ENCODE measurements at places on chromosomes 16 and 17.

- no peak for DNase-seq
These were observed 1431.3 kb upstream of the CDH8 start for GRCh38 chr16:63467513-63467912.

DNA sequence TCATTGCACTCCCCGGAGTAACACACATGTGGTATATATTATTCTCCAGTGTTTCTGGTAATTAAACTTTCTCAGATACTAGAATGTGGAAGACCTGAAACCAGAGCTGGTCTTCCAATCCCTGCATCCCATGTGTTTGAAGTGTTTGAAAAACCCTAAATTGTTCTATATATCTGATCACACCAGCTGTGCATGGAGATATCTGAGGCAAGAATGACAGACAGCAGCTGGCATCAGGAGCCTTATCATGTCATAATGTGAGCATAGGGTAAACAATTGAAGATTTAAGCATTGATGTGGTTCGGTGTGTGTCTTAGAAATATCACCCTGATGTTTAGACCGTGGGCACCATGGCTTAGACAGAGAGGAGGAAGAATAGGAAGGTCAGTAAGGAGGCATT lies 251.0 kb downstream of the CDH11 start:
- no peak for DNase-seq

DNA sequence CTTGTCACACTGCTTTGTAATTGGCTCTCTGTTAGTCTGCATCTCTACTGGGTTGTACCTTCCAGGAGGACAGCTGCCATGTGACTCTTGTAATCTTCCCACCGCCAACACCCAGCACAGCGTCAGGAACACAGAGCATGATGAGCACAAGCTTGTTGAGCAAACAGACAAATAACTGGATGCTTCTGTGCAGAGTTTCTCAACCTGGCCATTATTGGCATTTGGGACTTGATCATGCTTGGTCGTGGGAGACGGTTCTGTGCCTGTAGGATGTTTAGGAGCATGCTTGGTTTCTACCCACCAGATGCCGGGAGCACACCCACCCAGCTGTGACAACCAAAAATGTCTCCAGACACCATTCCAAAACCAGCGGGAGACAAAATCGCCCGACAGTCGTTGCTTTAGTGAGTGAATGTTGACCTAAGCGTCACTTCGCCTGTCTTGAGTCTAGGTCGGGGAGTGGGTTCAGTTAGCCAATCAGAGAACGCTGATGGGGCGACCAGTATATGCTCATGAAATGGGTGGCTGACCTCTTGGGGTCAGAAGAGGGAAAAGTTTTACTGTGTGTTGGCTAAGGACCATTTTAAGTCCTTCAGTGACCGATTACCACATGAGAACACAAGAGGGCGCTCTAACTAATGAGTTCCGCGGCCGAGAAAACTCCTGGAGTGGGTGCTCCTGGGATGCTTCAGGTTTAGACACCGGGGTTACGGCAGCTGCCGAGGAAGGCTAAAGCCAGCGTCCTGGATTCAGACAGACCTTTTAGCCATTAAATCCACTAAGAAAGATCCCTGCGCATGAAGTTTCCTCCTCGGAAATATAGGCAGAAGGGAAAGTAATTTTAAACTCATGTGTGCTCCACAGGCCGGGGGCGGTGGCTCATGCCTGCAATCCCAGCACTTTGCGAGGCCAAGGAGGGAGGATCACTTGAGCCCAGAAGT lies 57.8 kb upstream of the TEX2 start:
- DNase-seq, result peak; percentile 60

- peak; percentile 78 for DNase-seq
These were observed at the start of gene CENPV for GRCh38 chr17:16353317-16354174. Gene CENPV, minus strand, starts transcription at chr17:16353469. Its CDS starts 33 bp downstream, at chr17:16353436.

DNA sequence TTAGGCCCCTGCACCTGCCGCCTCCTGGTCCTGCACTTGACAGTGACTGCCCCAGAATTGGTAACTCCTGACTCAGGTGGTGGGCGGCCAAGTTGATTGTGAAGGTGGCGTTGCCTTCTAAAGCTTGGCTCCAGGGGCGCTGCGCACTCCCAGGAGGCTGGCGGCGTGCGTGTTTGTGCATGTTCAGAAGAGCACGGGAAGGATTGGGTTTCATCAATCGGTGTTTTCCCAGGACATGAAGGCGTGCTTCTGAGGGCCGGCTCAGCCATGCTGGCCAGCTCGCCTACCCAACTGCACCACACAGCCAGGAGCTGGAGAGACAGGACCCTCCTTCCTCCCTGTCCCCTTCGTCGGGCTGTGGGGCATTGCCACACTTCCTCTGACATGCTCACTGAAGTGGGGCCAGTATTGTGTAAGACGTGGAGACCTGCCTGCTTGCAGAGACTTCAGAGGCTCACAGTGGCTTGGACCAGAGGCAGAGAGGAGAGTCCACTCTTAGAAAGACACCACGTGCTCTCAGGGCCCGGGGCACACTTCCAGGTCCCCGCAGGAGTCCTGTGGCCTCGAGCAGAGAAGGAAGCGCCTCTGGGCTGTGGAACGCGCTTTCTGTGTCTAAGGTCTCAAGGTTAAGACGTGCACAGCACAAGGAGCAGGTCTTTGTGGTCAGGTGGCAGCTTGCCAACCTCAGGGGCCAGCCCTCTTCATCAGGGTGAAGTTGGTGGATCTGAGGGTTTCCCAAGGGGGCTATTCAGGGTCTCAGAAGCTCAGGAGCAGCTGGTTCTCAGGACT lies 2.8 kb downstream of the RAB40C start:
- no peak for DNase-seq

DNA sequence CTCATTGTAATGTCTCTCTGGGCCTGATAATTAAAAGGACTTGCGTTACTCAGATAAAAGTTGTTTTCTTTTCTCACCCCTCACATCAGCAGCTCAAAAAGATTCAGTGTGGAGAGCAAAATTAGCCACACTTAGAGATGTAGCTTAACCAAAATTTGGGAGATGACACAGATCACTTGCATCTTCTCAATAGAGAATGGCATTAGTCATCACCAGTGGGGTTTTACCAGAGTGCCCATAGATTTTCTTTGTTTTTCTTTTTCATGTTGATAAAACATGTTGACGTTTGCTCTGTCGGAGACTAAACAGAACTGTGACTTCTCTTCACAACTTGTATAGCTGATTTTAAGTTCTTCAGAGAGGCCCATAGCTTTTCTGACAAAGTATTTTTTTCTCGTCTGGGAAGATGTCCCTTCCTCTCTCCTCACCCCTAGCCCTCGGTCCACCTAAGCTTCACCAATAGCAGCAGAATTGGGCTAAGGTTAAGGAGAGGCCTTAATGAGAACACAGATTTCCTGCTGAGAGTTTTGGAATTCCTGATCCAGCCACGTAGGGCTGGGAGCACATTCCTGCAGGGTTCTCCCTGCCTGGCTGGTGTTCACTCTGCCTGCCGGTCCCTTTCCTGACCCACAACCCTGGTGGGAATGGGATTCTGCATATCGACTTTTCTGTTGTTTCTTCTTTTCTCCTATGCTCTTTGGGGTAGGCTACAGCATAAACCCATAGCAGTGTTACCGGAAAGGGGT lies 92.6 kb downstream of the CACNG3 start:
- no peak for DNase-seq

DNA sequence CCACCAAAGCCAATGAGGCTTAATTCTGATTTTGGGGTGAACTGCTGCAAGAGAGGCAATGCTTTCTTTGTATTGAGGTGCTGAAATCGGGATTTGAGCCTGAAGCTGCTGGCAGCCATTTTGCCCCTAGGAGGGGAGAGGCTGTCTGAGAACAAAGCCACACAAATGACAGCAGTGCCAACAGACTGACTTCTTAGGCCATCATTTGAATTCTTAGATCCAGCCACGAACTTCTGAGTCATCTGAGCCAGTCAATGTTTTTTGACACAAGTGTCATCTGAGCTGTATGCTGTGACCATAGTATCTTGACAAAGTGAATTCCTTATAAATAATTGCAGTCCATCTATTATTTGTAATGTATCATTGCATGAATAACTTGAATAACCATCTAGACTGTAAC lies 29.0 kb downstream of the HYDIN start:
- no peak for DNase-seq

GRCh38 chr17:4345581-4346252 lies 20.8 kb downstream of the UBE2G1 start:
- DNase-seq, result no peak

DNA sequence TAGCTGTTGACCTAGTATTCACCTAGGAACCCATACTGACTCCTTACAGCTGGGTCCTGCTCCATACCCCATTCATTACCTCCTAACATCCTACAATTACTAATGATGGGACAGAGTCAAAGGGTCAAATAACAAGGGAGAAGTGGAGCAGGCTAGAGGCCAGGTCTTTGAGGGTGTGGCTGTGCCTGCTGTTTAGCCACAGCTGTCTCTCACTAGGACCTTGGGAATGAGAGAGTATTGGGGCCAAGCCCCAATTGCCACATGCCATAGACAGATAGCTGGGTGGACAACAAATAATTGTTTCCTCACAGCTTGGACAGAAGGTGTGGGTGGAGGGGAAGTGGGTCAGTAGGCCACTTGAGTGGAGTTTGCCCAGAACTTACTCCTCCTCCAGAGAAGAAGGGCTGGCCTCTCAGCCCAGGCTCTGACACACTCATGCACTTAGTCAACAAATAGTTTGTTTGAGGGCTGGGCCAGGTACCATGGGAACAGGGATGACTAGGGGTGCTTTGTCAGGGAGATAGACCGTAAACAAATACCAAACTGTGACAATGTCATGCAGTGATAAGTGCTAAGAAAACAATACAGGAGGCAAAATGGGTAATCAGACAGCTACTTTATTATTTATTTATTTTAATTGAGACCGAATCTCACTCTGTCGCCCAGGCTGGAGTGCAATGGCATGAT lies 10.2 kb upstream of the CENPT start:
- no peak for DNase-seq

- DNase-seq, result no peak
These were observed 36.5 kb downstream of the ABCC6 start for GRCh38 chr16:16186820-16187219.

DNA sequence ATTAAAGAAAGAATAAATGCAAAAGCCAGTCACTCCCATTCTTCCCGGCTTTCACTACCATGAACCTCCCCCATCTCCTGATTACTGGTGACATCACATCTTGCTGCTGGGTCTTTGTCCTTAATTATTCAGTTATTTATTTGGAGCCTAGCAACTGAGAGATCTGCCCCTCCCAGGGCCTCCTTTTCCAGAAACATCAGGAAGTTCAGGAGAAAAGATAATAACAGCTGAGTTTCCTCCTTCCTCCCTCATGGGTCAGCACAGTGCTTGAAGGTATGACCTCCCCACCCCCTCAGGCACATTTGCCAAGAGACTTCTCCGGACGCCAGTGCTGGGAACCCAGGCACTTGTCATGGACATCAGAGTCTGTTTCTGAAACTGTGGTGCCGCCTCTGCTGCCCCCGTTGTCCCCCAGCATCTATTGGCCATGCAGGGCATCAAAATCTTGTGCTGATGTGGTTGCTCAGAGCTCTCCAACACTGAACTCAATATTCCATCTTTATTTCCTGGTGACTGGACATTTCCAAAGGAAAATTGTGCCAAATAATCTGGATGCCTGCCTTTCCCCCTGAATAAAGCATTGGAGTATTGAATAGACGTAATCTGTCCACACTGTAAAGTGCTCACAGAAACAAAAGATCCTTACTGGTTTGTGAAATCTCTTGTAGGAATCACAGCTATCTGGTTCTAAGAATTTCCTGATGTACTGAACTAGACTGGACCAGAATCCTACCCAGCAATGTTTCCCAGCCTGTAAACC lies 71.8 kb downstream of the ZNF18 start:
- no peak for DNase-seq

- peak; percentile 66 for DNase-seq
These were observed 5.0 kb upstream of the TLCD2 start for GRCh38 chr17:1714980-1715802.

- no peak for DNase-seq
These were observed 595.2 kb upstream of the CDH11 start for GRCh38 chr16:65716737-65717700.

- DNase-seq, result no peak
These were observed 16.6 kb upstream of the IL21R start for GRCh38 chr16:27385398-27385797.

- DNase-seq, result no peak
These were observed 6.4 kb downstream of the ATP1B2 start for GRCh38 chr17:7656958-7657609.

- DNase-seq, result no peak
These were observed 337.1 kb downstream of the C16orf95 start for GRCh38 chr16:86979984-86980553.

DNA sequence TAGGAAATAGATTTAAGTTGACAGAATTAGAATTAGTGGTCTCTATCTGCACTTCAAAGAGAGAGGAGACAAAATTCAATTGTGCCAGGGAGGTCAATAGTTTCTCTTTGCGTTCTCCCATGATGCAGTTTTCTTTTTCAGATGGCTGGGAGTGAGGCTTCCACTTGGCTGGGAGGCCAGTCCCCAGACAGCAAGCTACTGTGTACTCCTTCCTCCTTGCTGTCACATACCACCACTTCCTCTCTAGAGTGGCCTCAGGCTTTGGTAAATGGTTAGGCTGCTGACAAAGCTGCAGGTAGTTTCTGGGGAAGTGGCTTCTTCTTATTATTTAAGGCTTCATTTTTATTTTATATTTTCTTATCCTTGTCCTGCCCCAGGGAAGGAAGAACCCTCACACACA lies 106.2 kb upstream of the HS3ST4 start:
- no peak for DNase-seq

DNA sequence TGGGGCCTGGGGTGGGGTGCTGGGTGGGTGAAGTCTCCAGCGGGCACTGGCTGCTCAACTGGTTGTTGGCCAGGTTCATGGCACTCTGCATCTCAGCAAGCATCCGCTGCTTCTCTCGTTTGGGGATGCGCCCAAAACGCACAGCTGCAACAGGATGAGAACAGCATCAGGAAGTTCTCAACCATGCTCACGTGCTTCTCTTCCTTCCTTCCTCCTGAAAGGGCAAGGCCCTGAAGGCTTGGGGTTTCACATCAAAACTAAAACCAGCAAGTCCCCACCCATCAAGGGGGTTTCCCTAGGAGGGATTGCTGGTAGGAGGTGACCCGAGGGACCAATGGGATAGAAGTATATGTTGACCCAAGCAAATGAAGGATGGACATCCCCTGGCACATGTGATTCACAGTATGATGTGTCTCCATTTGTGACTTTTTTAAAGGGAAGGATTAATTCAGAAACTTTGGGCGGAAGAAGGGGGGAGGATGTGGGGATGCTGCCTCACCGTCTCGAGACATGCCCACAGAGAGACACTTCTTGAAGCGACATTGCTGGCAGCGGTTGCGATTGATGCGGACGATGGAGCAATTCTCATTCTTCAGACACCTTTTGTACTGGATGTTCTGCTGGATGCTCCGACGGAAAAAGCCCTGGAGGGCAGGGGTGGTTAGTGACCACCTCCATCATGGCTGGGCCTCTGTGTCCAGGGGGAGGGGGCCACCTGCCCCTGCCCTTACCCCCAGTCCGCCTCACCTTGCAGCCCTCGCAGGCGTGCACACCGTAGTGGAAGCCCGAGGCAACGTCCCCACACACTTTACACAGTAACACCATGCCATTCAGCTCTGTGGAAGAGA lies 4.2 kb downstream of the NR1D1 start:
- DNase-seq, result peak; percentile 90

- no peak for DNase-seq
These were observed 39.4 kb upstream of the RBFOX3 start for GRCh38 chr17:79650283-79650682.

- no peak for DNase-seq
These were observed 19.2 kb downstream of the PTRH2 start for GRCh38 chr17:59688008-59688407.

GRCh38 chr16:11514283-11514682 lies 72.4 kb downstream of the LITAF start:
- no peak for DNase-seq

GRCh38 chr16:50254072-50254471 lies 12.3 kb upstream of the ADCY7 start:
- DNase-seq, result no peak

GRCh38 chr16:55010492-55011160 lies 80.0 kb downstream of the IRX5 start:
- DNase-seq, result no peak
